ENCODE measurements at places on chromosomes 2 and 18.

DNA sequence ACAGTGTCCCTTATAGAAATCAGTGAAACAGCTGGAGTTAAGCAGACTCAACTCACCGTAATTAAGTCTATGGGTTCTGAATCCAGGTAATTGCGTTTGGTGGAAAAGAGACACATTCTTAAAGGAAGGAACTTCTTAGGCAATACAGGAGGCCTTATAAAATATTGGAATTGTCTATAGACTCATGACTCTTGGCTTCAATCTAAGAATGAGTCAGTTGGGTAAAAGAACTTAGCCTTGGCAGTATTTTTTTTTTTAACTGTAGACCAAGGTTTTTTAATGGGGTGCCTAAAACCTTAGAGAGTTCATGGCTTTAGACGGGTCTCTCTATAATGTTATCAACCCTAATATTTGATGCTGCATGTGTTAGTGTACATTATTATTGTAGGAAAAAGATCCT is 47.6 kb downstream of the CCDC85A start:
- DNase-seq, result no peak

GRCh38 chr2:162210385-162210784 is 32.9 kb downstream of the FAP start:
- no peak for DNase-seq

GRCh38 chr2:133369901-133370658 is 198.2 kb downstream of the NCKAP5 start:
- DNase-seq, result no peak

- no peak for DNase-seq
Observed at GRCh38 chr2:167471332-167471731, 583.1 kb downstream of the XIRP2 start.

DNA sequence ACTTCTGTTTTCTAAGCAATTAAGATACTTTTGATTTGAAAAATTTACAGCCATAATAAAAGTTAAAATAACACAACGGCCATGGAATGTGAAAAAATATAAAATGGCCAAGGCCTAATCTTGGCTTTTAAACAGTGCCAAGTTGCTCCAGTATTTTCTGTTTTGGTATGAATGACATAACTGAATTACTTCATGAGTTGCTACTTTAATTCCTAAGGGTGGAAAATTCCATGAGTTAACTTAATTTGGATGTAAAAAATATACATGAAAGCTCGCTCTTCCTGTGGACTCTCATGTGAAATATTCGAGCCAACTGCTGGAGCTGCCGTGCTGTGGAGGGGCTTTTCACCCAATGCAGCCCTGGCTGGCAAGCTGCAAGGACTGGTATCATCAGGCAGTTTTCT is 286.0 kb upstream of the CCDC68 start:
- no peak for DNase-seq

GRCh38 chr2:200469708-200470211 is 40.1 kb downstream of the KCTD18 start:
- no peak for DNase-seq

DNA sequence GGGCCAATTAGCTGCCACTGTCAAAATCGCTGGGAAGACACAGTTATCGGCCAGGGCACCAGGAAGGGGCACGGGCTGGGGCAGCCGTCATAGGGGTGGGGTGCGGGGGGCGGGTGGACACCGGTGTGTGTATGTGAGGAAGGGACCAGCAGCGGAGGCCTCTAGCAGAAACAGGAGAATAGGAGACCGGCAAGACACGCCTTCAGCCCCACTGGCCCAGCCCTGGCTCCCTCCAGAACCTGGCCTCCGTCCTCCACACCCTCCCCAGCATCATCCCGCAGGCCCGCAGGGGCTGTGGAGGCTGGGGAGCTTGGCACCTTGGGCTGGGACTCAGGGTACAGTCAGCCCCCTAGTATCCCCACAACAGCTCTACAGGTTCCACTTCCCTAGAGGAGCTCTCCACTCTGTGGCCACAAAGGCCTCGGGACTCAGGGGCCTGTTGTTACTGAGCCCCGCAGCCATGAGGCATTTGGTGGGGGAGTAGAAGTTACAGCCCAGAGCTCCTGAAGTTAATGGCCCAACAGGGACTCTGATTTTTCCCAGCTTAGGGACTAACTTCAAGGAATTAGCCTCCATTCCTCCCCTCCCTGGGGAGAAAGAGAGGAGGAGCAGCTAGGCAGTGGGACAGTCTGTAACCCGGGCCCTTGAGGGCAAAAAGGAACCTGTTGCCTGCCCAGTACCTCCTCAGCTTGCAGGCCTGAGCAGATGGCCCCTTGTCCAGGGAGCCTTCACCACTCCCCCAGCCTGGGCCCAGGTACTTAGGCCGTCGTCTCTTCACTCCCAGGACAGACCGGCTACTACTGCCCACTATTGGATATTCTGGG is 19.9 kb downstream of the SH2D6 start:
- no peak for DNase-seq

- DNase-seq, result no peak
Observed at GRCh38 chr2:151040039-151040438, 221.6 kb downstream of the RBM43 start.

DNA sequence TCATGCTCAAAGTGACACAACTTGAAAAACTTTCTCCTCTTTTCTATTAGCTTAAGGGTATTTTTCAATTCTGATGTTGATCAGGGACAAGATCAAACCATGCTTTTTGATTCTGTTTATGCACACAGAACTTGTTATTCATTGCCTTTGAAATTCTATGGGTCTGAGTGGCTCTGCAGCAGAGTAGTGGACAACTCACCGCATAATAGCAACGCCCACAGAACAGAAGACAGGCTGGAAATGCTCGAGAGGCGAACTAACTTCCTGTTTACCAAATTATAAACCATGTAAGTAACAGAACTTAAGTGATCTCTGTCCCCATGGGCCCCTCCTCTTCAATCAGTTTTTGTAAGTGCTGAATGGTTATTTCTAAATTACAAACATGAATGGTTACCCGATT is 131.2 kb downstream of the CBLN2 start:
- no peak for DNase-seq

DNA sequence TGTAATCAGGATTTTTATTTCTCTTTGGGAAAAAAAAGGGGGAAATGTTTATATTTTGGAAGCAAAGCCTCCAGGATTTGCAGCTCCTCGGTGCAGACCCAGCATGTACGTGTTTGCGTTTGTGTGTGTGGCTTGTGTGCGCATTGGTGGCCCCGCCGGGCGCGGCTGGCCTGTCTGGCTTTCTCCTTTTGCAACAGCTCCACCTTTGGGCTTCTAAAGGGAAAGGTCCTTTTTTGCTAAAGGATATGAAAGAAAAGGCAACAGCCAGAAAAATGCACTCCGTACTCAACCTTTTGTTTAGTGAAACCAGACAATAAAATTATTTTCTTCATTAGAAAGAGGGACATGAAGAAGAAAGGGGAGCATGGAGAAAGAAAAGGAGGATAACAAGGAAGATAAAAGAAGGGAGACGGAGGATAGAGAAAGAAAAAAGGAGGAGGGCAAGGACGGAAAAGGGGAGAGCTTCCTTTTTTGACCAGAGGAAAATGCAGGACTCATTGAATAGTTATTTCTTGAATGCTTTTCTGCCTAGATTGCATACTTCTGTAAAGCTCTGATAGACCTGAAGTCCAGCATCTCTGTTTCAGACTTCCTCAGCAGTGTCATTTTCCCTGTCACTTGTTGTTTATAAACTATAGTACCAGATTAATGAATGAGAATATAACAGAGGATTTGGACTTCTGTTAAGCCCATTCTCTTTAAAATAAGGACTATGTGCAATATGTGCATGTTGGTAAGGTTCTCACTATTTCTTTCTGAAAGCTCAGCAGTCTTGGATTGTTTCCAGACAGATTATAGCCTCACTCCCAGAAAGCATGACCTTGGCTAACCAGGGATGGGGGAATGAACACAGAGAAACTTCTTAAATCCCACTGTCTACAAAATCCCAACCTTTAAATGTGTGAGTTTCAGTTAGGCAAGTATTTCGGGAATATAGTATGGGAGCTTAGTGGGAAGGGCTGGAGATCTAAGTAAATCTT is 563.1 kb upstream of the PIK3C3 start:
- DNase-seq, result no peak

DNA sequence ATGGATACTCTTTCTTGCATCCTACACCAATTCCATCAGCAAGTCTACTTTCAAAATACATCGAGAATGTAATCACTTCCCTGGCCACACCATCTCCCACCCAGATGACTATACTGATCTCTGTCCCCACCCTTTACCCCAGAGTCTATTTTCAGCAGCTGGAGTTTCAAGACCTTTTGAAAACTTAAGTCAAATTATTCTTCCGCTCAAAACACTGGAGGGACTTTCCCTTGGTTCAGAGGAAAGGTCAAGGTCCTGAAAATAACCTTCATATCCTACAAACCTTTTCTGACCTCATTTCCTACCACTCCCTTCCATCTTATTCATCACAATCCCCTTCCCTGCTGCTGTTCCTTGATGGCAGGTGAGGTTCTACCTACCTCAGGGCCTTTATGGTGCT is 58.8 kb upstream of the LYPD6 start:
- no peak for DNase-seq

DNA sequence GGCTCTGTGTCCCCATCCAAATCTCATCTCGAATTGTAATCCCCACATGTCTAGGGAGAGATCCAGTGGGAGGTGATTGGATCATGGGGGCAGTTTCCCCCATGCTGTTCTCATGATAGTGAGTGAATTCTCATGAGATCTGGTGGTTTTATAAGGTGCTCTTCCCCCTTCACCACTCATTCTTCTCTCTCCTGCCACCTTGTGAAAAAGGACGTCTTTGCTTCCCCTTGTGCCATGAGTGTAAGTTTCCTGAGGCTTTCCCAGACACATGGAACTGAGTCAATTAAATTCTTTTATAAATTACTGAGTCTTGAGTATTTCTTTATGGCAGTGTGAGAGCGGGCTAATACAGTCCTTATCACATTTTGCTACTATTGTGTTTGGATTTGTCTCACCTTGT is 177.6 kb upstream of the SLC39A10 start:
- no peak for DNase-seq

- DNase-seq, result no peak
Observed at GRCh38 chr2:234324116-234324515, 172.8 kb downstream of the ARL4C start.

GRCh38 chr2:24722141-24722790 is 70.9 kb downstream of the PTRHD1 start:
- no peak for DNase-seq

DNA sequence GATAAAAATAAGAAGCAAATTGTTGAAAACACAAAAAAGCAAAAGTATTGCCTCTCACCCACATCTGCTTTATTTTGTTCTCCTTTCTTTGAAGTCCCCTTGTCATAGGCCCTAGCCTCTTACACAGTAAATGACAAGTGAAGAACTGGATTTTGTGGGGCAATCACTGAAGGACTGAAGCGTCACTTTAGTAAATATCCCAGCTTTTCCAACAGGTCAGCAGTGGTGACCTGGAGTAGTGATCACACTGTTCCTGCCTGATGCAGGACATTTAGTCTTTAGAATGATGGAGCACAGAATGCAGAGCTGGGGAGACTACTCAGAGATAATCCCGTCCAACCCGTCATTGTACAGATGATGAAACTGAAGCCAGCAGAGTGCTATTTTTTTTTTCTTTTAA is 28.1 kb upstream of the TDRD15 start:
- no peak for DNase-seq

- DNase-seq, result no peak
Observed at GRCh38 chr2:39121523-39122063, 742 bp upstream of the SOS1 start.

DNA sequence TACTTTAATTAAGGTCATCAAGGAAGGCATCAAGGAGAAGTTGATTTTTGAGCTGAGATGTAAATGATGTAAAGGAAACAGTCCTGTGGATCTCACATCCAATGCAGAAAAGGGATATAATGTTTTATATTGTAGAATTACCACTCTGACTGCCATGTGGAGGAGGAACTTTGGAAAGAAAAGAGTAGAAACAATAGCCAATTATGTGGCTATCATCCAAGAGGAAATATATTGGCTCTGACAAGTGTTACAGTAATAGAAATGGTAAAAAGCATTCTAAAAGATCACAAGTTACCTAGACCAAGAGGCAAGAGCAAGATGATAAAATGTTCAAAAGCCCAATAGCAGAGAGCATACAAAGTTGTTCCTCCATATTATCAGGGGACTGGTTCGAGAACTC is 26.8 kb downstream of the BARD1 start:
- no peak for DNase-seq

DNA sequence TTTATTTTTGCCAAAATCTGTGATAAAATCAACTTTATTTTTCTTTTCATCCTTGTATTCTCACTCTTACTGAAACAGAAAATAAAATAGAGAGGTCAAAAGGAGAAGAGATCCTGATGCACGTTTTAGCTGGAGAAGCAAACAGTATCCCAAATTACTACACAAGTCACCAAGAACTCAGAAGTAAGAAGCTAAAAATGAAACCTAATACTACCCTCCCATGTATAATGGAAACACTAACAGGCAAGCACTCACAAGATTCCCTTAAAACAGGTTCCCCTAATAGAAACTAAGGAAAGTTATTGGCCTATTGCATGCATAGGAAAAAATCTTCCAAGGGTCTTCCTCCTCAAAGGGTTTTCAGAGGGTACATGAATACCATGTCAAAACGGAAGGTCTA is 927.0 kb downstream of the ERBB4 start:
- DNase-seq, result no peak

- no peak for DNase-seq
Observed at GRCh38 chr18:47775961-47776360, 154.5 kb downstream of the SMAD2 start.

DNA sequence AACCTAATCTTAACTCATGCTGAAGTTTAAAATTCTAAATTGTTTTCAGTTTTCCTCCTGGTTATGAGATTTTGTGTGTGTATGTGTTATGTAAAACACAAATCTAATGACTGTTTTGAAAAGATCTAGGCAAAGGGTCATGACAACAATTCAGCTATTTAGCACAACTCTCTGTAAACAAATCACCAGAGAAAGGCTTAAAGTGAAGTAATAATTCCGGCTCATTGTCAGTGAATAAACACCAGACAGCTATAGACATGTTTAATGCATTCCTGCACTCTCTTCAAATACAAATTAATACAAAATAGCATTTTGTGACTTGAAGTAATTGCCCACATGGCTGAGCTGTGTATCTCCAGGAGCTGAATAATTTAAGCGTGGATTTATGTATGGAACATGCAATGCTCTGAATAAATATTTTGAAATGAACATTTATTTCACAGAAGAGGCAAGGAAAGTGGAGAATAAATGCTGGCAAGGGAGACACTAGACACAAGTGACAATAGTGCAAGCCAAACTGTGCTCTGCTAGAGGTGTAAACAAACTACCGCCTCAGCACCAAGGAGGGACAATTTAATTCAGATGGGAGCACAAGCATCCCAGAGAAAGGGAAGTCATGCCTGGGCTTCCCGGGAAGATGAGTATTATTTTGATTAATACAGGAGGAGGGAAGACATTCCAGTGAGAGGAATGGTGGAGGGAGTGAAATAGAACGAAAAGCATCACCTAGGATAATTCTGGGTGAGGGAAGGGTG is 133.6 kb upstream of the XPO1 start:
- no peak for DNase-seq

All from T-helper 22 cell (primary cell).